ENCODE measurements at places on chromosomes 4 and X.
A peak's percentile ranks its signal among the peaks of the same experiment; 100 is the strongest.

- DNase-seq: no peak
These were observed 75.6 kb upstream of the ETNPPL start for GRCh38 chr4:108838451-108838850.

DNA sequence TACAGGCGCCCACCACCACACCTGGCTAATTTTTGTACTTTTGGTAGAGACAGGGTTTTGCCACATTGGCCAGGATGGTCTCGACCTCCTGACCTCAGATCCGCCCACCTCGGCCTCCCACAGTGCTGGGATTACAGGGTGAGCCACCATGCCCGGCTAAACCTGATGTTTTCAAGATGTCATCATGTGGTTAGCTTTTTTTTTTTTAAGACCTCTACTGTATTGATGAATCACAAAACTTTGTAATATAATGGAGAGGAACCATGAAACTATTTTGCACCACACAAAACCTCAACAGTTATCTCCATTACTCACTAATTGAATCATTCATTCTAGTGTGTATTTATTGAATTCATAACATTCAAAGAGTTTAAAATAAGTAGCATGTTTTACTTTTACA lies 94.7 kb upstream of the NEIL3 start:
- DNase-seq: no peak

- DNase-seq: peak; percentile 57
These were observed 200.3 kb downstream of the PDGFC start for GRCh38 chr4:156771171-156771837.

DNA sequence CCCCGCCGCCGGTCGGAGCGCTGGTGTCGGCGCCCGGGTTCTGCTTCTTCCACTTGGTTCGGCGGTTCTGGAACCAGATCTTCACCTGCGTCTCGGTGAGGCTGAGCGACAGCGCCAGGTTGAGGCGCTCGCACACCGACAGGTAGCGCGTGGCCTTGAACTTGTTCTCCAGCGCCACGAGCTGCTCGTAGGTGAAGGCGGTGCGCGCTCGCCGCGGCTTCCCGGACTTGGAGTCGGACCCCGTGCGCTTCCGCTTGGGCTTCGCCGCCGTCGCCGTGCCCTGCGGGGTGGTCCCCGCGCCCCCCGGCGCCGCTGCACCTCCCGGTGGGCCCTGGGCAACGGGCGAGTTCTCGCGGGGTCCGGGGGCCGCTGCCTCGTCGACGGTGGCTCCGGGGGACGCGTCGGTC lies 3.1 kb downstream of the NKX1-1 start:
- DNase-seq: no peak

DNA sequence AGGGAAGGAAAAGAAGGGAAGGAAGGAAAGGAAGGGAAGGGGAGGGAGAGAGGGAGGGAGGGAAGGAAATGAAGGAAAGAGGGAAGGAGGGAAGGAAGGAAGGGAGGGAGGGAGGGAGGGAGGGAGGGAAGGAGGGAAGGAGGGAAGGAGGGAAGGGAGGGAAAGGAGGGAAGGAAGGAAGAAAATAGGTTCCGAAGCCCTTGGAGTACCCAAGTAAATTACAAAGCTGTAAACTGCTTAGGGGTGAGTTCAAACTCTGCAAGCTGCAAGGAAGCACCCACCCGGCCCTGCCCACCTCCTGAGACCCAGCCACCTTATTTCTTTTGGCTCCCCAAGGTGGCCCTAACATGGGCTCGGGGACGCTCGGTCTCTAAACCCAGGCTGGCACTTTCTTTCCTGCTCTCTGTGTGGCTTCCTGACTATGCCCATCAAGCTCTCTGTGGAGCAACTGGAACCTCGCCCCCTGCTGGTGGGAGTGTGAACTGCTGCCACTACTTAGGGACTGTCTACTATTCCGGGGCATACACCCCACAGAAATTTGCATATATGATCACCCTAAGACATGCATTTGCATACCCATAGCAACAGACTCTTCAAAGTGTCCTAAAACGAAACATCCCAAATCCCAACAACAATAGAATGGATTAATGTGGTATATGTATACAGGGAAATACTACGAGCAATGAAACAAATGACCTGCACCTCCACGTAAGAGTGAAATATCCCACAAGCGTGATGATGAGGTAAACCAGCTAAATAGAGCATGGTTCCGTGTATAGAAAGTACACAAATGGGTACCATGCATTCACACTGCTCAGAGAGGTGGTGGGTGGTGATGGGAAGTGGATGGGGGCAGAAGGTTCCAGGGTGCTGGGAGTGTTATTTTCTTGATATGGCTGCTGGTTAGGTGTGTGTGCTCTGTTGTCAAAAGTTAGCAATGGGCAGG lies 151.7 kb upstream of the TBL1X start:
- no peak for DNase-seq

DNA sequence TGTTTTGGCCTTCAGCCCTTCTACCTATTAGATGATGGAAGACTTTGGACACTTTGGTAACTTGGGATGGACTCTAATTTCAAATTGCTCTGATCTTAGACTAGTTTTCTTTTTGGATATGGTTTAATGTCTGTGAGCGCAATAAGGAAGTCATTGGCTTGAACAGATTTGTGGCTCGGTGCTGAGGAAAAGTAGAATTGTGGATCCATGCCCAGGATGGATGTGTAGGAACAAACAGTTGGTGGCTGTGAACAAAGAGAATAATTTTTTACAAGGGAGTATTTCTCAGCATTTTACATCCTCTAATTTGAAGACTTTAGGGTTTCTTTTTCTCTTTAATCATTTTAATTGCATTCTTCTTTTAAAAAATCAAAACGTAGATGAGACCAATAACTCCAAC lies 327.1 kb downstream of the GLUD2 start:
- DNase-seq: no peak

DNA sequence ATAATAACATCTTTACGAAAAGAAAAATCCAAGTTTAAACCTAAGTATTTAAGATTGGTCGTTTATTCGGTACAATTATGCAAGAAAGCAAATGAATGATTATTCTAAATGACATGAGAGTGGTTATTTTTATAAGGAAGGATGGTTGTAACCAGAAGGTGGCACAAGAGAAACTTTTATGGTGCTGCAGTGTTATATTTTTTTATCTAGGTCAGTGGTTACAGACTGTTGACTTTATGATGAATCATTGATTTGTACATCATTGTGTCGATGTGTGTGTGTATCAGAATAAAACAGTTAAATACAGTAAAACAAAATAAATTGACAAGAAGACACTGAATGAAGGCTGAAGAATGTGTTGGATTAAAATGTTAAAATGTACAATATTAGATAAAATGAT lies 9.8 kb downstream of the DCAF8L2 start:
- DNase-seq: peak; percentile 35

- DNase-seq: no peak
These were observed 25.0 kb downstream of the CCNQ start for GRCh38 chrX:153573984-153574383.

- DNase-seq: peak; percentile 85
These were observed 169.9 kb upstream of the AADAT start for GRCh38 chr4:170259631-170260153.

DNA sequence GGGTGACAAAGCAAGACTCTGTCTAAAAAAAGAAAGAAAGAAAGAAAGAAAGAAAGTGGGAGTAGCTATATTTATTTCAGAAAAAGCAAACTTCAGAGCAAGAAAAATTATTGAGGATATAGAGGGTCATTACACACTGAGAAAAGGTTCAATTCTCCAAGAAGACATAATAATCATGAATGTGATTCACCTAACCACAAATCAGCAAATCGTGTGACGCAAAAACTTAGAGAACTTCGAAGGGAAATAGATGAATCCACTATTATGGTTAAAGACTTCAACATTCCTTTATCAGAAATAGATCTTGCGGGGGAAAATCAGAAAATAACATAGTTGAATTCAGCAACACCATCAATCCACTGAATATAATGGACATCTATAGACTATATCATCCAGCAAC lies 219.3 kb upstream of the LDB2 start:
- DNase-seq: no peak

- DNase-seq: no peak
These were observed 108.6 kb downstream of the PPP3CA start for GRCh38 chr4:101238706-101239105.

DNA sequence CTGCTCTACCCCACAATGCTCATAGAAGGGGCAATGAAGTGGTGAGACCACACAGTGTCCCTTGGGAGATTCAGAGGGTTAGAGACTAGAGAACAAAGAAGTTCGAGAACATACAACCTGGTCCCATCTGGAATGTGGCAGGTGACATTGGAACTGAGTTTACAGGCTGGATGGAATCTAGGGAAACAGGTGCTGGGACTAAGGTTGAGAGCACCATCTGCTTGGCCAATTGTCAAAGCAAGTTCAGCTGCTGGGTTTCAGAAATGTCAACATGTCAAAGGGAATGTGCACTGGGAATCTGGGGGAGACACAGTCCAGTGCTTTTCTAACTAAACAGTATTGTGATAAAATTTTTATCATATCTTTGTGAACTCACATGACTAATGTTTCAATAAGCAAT lies 15.9 kb upstream of the FAM13A start:
- no peak for DNase-seq

DNA sequence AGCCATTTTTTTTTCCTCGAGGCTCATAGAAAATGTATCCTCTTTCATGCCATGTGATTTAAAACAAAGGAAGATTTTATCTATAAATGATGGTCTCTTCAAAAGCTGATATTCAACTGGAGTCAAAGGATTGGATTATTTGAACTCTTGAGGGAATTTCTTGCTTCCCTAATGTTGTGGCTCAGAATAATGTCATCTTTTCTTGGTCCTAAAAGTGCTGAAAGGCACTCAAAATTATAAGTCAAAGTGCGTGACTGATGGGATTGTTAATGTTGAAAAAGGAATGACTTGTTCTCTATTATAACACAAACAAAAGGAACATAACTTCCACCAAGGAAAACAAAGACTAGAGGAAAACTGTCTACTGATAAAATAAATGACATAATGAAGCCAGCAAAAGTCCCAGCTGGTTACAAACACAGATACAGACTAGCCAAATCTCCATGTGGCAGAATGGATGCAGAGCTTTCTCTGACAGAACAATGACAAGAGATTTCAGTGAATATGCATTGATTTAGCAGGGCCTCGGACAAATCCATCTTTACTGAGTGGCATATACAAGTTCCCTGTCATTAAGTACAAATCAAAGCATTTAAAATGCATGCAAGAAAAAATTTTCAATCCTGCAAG lies 552.6 kb downstream of the GBA3 start:
- DNase-seq: no peak

Measured in LoVo (cell line).